ENCODE measurements at places on chromosomes 12 and 14. TPM values are rescaled to one million over a fixed set of nuclear protein-coding genes. Genes with fewer than 3 reads are reported as not detected.

The C12orf60 gene
- total RNA-seq, result 2.7 TPM

The SIX6 gene
- total RNA-seq, result not detected

The NPFF gene
- total RNA-seq, result not detected

The KRT79 gene
- total RNA-seq, result 0.07 TPM

The NPC2 gene
- total RNA-seq, result 172 TPM

The CLEC9A gene
- not detected for total RNA-seq

The SLC22A17 gene
- 4.9 TPM for total RNA-seq

The FAM181A gene
- total RNA-seq, result not detected

The EMP1 gene
- total RNA-seq, result 11.6 TPM

The HDAC7 gene
- 8.2 TPM for total RNA-seq

The LRRIQ1 gene
- 1.4 TPM for total RNA-seq

The RTL1 gene
- total RNA-seq, result not detected

The PLEKHG7 gene
- not detected for total RNA-seq

The KRT82 gene
- total RNA-seq, result not detected

The TMEM63C gene
- 1.4 TPM for total RNA-seq

The MYO1H gene
- total RNA-seq, result under 0.01 TPM

The EP400 gene
- total RNA-seq, result 6.5 TPM

The DAO gene
- not detected for total RNA-seq

The KRT3 gene
- not detected for total RNA-seq

The OAS2 gene
- total RNA-seq, result 11.1 TPM

The SLC4A8 gene
- total RNA-seq, result 0.14 TPM

The KRT6C gene
- total RNA-seq, result 171 TPM

The SP7 gene
- total RNA-seq, result not detected

The MVK gene
- 9.6 TPM for total RNA-seq

The LRRK2 gene
- total RNA-seq, result 0.34 TPM

The CD163 gene
- total RNA-seq, result not detected

The SLC24A4 gene
- total RNA-seq, result under 0.01 TPM

The ASCL1 gene
- total RNA-seq, result not detected

The ZFHX2 gene
- 0.43 TPM for total RNA-seq

The MAP1LC3B2 gene
- total RNA-seq, result 3.0 TPM

The ULK1 gene
- total RNA-seq, result 36.5 TPM

The KRT74 gene
- not detected for total RNA-seq

The FOXN4 gene
- not detected for total RNA-seq

The P2RX2 gene
- total RNA-seq, result not detected

The AGAP2 gene
- total RNA-seq, result 0.07 TPM

The NOVA1 gene
- not detected for total RNA-seq

The METAP2 gene
- total RNA-seq, result 63.1 TPM

The SLC25A47 gene
- total RNA-seq, result 0.07 TPM

The SLC5A8 gene
- total RNA-seq, result not detected

The UNC79 gene
- total RNA-seq, result under 0.01 TPM

The TMEM253 gene
- under 0.01 TPM for total RNA-seq

The SRRM4 gene
- total RNA-seq, result not detected

The C3AR1 gene
- total RNA-seq, result not detected

The MTHFD1 gene
- total RNA-seq, result 38.3 TPM

The SMIM41 gene
- total RNA-seq, result not detected

The SLC8B1 gene
- 27.1 TPM for total RNA-seq

The RBP5 gene
- total RNA-seq, result not detected

The ADAM20 gene
- total RNA-seq, result 0.68 TPM

Measured in nasal cavity respiratory epithelium epithelial cell of viscerocranial mucosa (primary cell).